Upper lobe of left lung (tissue), 6 donors: ENCODE measurements at places on chromosomes 11 and 22. TPM values are rescaled to one million over a fixed set of nuclear protein-coding genes. Genes with fewer than 3 reads are reported as not detected.
A peak's percentile ranks its signal among the peaks of the same experiment; 100 is the strongest.

The RPL3 gene
- total RNA-seq, result 1,685 TPM

The FXYD6 gene
- total RNA-seq, result 33.6 TPM

The OR51I1 gene
- not detected for total RNA-seq

- no peaks in the 10 kb centered on the region for H3K27me3 ChIP-seq
- peak; percentile 87 for DNase-seq
- peaks cover 10% of the 10 kb centered on the region for H3K4me1 ChIP-seq
- peak overlapping the region; percentile 16 for H3K27ac ChIP-seq
- H3K4me3 ChIP-seq, result no peak overlapping the region
These were observed 22.9 kb upstream of the ARHGAP8 start for GRCh38 chr22:44729391-44730021.

DNA sequence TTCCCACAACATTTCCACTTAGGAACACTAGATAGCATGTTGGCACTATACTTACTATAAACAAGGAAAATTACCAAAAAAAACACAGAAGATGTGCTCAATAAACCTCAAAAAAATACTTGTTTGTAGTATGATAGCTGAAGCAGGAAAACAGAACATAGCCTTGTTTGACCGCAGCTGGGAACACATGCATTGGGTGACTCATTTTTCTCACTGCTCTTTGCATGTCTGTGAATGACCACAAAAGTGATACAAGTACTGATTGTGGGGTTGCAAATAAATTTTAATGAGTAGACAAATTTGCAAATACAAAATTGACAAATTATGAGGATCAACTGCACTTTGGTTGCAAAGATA lies 22.8 kb upstream of the GUCY1A2 start:
- no peaks in the 10 kb centered on the region for H3K36me3 ChIP-seq
- no peaks in the 10 kb centered on the region for H3K27me3 ChIP-seq
- no peaks in the 10 kb centered on the region for H3K4me1 ChIP-seq
- DNase-seq, result no peak
- H3K4me3 ChIP-seq, result no peak overlapping the region

DNA sequence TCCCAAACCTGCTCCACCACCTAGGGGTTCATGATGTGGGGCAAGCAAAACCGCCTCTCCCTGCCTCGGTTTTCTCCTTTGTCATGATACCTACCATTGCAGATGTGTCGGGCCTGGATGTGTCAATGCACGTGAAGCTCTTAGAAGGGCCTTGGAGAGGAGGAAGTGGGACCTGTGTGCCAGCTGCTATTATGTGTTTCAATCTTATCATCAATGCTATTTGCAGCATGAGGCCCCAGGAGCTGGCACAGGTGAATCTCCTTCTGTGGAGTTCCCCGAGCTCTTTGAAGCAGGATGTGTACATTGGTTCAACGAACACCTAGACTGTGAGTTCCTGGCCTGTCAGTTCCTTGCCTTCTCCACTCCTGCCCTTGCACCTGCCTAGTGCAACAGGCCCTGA lies 331.6 kb downstream of the CTTN start:
- no peaks in the 10 kb centered on the region for H3K36me3 ChIP-seq
- no peaks in the 10 kb centered on the region for H3K4me1 ChIP-seq
- H3K27me3 ChIP-seq, result no peaks in the 10 kb centered on the region
- H3K27ac ChIP-seq, result no peak overlapping the region
- no peak for DNase-seq
